Myocyte (in vitro differentiated cells): ENCODE measurements at places on chromosomes 2 and 18. TPM values are rescaled to one million over a fixed set of nuclear protein-coding genes. Genes with fewer than 3 reads are reported as not detected.

MPHOSPH10 gene
- total RNA-seq = 25.9 and 29.0 TPM in 2 replicates

ATOH8 gene
- 7.2 and 8.3 TPM in 2 replicates for total RNA-seq

GATA6 gene
- total RNA-seq = 0.08 TPM in 1 of 2 replicates, not detected in the other

GCKR gene
- total RNA-seq = not detected in 2 replicates

DUSP2 gene
- 1.6 and 1.9 TPM in 2 replicates for total RNA-seq

DIPK1C gene
- not detected in 2 replicates for total RNA-seq

ZNF521 gene
- total RNA-seq = 27.2 and 40.5 TPM in 2 replicates

MC4R gene
- total RNA-seq = not detected in 2 replicates

IL37 gene
- not detected in 2 replicates for total RNA-seq

TGFA gene
- 0.19 and 0.21 TPM in 2 replicates for total RNA-seq

SP9 gene
- total RNA-seq = 0.05 and 0.16 TPM in 2 replicates

NT5DC4 gene
- not detected in 2 replicates for total RNA-seq

CYTIP gene
- total RNA-seq = 1.9 and 2.4 TPM in 2 replicates

CUL3 gene
- total RNA-seq = 86.4 and 92.3 TPM in 2 replicates

TSN gene
- 46.4 and 47.2 TPM in 2 replicates for total RNA-seq

TCF7L1 gene
- 0.53 and 0.78 TPM in 2 replicates for total RNA-seq

PRSS56 gene
- total RNA-seq = 2.5 and 6.5 TPM in 2 replicates

KLHL41 gene
- total RNA-seq = 1,702 and 1,869 TPM in 2 replicates

ABCG5 gene
- not detected in 2 replicates for total RNA-seq

HOXD13 gene
- not detected in 2 replicates for total RNA-seq

EN1 gene
- 5.1 and 8.1 TPM in 2 replicates for total RNA-seq

FAHD2A gene
- total RNA-seq = 35.1 and 37.6 TPM in 2 replicates

OTOS gene
- not detected in 2 replicates for total RNA-seq

C2orf80 gene
- total RNA-seq = not detected in 2 replicates

IL1A gene
- total RNA-seq = not detected in 2 replicates

ZBTB7C gene
- total RNA-seq = 16.4 and 26.6 TPM in 2 replicates

THOC1 gene
- 34.8 and 36.4 TPM in 2 replicates for total RNA-seq

FAM161A gene
- total RNA-seq = 1.5 and 2.8 TPM in 2 replicates

KIAA2012 gene
- total RNA-seq = not detected in 2 replicates

MRO gene
- not detected in 2 replicates for total RNA-seq

CYS1 gene
- total RNA-seq = 0.16 and 1.1 TPM in 2 replicates

IL1F10 gene
- not detected in 2 replicates for total RNA-seq

RAB27B gene
- total RNA-seq = 6.8 and 11.4 TPM in 2 replicates

AQP4 gene
- not detected in 2 replicates for total RNA-seq

RAB6D gene
- not detected in 2 replicates for total RNA-seq

KHK gene
- 0.21 and 0.24 TPM in 2 replicates for total RNA-seq

PTPN18 gene
- 10.5 and 11.3 TPM in 2 replicates for total RNA-seq
